ENCODE measurements at places on chromosomes 7 and 10.

- peak; percentile 69 for ATAC-seq
Observed at GRCh38 chr10:33008499-33009243, 50.6 kb upstream of the ITGB1 start.

GRCh38 chr10:46052057-46052790 is 6.2 kb upstream of the MSMB start:
- no peak for ATAC-seq

GRCh38 chr7:38563741-38564140 is 67.4 kb downstream of the AMPH start:
- no peak for ATAC-seq

DNA sequence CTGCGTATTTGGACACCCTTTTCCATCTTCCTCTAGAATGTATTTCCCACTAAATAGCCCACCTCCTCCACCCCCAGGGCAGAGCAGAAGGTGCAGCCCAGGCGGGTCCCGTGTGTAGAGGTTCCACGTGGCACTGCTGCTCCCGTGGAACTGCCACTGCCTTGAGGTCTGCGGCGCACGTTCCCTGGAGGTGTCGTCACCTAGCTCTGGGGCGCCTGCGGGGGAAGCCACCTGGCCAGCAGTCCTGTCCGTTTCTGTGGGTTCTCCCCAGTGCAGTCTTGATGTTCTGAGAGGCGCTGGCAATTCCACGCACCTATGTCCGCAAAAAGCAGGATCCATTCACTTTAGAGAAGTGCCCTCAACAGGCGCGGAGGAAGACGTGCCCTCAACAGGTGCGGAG is 21.9 kb downstream of the BNIP3 start:
- no peak for ATAC-seq

- ATAC-seq, result no peak
Observed at GRCh38 chr7:4882169-4883032, 1.1 kb downstream of the RADIL start.

GRCh38 chr7:108340856-108341411 is 115.3 kb downstream of the NRCAM start:
- no peak for ATAC-seq

- no peak for ATAC-seq
Observed at GRCh38 chr7:5349437-5350173, 66.9 kb downstream of the SLC29A4 start.

GRCh38 chr10:58291538-58292174 is 22.7 kb downstream of the CISD1 start:
- ATAC-seq, result peak; percentile 57

DNA sequence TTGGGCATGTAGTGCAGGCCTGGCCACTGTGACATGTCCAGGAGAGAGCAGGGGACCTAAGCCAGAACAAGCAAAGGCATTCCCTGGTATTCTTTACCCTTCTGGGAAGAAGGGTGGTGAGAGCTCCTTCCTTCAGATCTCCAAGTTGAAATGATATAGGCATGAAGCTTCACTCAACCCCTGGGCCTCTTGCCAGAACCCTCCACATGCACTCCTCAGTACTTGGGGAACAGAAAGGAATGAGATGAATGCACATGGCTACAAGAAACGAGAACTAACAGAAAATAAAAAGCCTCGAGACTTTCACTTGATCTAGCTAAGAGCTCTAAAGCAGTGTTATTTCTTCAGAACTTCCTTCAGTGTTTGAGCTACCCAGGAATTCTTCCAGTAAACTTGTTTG is 262.2 kb downstream of the ETV1 start:
- ATAC-seq, result no peak

GRCh38 chr10:127971963-127972615 is 65.2 kb downstream of the PTPRE start:
- ATAC-seq, result no peak

- ATAC-seq, result no peak
Observed at GRCh38 chr7:132249256-132249971, 326.9 kb downstream of the PLXNA4 start.

DNA sequence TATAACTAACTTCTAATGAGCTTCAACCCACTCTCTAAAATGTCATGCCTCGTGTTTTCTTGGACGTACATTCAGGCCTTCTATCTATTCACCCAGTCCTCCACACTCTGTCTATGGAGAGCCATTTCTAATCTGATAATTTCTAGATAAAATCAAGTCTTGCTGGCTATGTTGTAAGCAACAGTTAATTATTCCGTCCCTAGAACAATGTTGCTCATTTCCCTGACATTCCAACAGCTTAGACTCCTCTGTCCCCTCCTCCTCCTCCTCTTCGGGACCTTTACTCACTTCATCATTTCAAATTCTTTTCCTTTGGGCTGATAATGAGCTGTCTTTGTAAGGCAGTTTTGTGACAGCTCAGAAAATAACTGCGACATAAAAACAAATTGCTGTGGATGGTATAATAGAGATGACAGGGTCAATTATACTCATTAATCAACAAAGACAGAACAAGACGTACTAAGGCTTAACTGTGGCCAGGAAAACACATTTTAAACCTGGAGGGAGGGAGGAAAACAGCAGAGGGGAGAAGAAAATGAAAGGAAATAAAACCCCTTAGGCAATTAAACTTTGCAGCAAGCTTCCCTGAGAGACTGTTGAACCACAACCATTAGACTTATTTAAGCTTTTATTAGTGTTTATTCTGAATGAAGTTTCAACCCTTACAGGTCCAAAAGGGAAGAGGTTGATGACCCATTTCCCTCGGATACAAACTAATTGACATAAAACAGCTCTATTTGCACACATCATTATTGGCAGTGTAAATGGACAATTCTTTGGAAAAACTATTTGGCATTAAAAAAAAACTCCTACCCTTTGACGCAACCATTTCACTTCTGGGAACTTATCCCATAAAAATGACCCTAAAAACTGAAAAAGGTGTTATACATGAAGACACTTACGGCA is 179.1 kb downstream of the SFMBT2 start:
- ATAC-seq, result no peak

DNA sequence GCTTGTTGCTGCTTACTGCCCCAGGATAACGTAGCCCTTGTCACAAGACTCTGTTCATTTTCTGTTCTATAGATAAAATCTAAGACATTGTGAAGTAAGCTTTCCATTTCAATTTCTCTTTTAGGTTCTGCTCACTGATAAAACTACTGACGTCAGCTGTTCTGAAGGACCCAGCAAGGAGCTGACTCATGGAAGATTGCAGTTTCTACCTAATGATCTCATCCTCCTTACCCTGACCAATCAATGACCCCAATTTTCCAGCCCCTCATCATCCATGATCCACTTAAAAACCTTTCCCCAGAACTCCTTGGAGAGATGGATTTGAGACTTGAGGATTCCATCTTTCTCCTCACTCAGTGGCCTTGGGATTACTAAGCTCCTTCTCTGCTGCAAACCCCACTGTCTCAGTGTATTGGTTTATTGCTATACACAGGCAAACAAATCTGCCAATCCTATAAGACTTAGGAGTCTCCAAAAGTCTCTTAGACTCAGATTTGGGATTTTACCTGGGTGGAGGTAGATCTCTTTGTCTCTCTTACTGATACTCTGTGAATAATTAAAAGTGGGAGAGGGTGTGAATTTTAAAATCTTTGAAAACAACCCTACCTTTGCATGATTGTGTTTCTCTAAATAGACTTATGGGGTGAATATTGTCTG is 109.2 kb upstream of the TRIM24 start:
- ATAC-seq, result no peak

GRCh38 chr7:75740846-75741497 is 2.2 kb upstream of the HIP1 start:
- no peak for ATAC-seq

DNA sequence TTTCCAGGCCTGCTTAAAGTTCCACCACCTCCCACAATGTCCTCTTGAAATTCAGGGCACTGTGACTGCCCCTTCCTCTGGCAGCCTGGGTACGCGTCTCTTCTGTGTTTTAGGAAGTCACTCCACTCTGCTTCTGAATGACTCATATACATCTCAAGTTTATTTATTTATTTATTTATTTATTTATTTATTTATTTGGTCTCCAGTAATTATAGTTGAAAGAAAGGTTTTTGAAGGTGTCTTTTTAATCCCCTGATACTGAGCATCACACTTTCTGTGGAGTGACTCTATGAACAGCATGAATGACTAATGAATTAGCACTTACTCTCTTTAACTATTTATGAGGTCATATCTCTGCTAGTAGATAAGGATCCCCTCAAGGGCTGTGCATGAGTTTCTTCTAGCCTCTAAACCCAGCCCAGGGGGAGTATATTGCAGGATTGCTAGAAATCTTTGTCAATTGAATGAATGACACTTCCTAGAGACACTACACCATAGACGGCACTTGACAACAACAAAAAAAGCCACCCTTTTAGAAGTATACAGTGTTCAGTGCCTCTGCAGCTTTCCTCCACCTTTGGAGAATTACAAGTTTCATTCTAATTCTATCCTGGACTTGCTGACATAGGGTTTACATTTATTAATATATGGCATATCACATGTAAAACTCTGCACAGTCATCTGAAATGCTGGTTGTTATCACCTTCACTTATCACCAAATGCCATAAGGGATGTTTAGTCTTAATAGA is 2.1 kb downstream of the MACC1 start:
- no peak for ATAC-seq

DNA sequence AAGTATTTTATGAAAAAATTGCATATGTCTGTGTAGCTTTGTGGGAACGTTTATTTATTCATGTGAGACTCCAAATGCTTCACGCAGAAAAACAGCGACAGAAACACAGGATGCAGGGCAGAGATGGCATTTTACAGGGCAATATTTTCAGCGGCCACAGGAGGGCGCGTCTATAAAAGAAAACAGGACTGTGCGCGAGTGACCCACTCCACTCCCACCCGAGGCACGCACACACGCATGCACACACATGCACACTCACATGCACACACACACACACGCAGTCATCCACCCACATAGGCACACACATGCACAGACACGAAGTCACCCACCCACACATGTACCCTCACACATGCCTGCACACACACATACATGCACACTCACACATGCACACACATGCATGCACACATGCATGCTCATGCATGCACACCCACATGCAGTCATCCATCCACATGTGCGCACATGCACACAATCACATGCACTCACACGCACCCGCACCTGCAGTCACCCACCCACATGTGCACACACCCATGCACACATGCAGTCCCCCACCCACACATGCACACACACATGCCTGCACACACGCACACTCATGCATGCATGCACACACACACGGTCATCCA is 96.3 kb downstream of the DNAJB6 start:
- ATAC-seq, result peak; percentile 63

DNA sequence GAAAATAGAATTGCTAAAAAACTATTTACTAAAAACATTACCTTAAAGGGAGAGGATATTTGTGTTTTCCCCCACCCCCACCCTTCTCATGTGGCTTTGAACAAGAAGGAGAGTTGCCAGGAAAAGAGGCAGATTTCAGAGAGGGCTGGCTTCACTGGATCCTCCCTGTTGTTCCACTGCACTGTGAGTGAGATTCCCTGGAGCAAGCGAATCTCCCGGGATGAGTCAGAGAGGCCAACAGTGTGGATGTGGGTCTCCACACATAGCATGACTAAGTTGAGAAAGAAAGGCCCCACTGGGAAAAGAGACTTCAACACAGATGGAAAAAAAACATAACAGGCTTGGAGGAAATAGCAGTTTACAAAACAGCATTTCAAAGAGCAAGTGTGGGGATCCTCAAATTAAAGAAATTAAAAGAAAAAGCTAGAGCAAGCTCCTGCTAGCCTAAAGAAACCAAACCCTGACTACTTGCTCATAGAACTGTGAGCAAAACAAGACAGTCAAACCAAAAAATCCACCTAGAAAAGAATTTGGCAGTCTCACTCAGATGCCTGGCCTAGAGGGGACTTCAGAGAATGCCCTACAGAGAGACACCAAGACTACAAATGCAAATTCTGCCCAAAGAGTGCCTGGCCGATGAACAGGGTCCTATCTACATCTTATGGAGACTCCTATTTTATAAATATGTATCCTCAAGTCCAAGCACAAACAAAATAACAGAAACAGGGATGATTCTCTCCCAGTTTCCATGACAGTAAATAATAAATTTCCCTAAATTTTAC is 3.4 kb downstream of the CAV1 start:
- ATAC-seq, result no peak

- ATAC-seq, result peak; percentile 25
Observed at GRCh38 chr10:123997486-123998196, 95.8 kb downstream of the CHST15 start.

- peak; percentile 80 for ATAC-seq
Observed at GRCh38 chr10:47264797-47265281, 35.2 kb upstream of the GDF10 start.

DNA sequence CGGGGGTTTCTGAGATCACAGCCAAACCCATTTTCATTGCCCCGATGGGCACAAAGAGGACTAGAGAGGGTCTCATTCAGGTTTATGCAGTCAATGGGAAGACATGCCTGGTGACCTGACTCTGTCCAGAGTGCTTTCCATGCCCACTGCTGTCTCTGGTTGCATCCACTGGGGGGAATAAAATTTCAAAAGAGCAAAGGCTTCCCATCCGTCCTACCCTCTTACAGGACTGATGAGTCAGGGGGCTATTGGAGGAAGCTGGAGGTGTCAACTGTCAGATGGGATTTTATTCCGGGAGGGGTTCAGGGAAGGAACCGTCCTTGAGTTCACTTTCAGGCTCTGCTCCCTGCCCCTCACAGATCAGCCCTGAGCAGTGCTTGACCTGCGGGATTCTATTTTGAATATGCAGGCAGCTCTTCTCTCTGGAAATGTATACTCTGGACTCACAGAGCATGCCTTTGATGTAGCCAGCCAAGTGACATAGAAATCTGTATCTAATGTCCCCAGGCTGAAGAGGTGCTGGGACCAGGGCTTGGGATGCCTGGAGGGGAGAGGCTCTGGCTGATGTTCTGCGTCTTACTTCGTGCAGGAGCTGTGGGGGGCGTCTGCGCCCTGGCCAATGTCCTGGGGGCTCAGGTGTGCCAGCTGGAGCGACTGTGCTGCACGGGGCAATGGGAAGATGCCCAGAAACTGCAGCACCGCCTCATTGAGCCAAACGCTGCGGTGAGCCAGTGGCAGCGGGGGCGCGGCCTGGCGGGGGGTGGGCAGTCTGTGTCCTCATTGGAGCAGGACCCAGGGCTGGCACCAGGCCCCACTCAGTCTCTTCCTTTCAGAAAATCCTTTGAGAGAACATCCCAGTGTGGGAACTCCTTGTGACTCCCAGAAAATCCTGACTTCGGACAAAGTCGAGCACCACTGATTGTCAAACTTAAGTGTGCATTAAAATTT is 12.0 kb downstream of the C10orf62 start:
- ATAC-seq, result no peak

GRCh38 chr7:84981055-84981976 is 205.5 kb downstream of the SEMA3D start:
- ATAC-seq, result no peak

GRCh38 chr7:33539659-33540400 is 365.5 kb upstream of the BMPER start:
- no peak for ATAC-seq

- no peak for ATAC-seq
Observed at GRCh38 chr7:151456782-151457181, 16.8 kb upstream of the CRYGN start.

DNA sequence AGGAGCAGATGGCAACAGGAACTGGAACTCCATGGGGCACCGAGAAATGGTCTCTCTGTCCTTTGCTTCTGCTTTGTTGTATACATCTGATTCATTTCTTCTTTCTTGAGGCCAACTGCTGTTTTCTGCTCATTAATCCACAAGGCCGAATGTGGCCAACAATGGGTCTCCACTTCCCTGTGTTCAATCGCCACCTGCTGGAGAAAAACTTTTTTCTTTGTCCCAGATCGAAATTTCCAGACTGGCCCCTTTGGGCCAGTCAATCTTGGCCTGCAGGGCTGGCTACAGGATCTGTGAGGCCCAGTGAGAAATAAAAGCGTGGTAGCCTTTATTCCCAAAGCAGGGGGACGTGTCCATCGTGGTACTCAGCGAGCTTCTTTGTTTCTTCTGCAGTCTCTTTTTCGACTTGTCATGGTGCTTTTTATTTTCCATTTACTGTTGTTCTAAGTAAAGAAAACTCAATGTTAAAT is 58.8 kb downstream of the PARP12 start:
- ATAC-seq, result peak; percentile 42
